ENCODE measurements at places on chromosomes 7 and 10. TPM values are rescaled to one million over a fixed set of nuclear protein-coding genes. Genes with fewer than 3 reads are reported as not detected.

SPDYE2 gene
- not detected for total RNA-seq

COL26A1 gene
- 0.20 TPM for total RNA-seq

PURB gene
- 33.1 TPM for total RNA-seq

DNAH11 gene
- total RNA-seq = not detected

HOXA1 gene
- total RNA-seq = 2.0 TPM

AKR1C4 gene
- total RNA-seq = not detected

AKR1D1 gene
- not detected for total RNA-seq

HOXA5 gene
- total RNA-seq = 0.63 TPM

AOC1 gene
- total RNA-seq = 13.1 TPM

OR6B1 gene
- not detected for total RNA-seq

POLR3A gene
- 13.1 TPM for total RNA-seq

All from PC-9 (cell line).